ENCODE measurements at places on chromosomes 2 and 18.

- DNase-seq = no peak
Observed at GRCh38 chr2:83022631-83023210, 1436.4 kb downstream of the SUCLG1 start.

DNA sequence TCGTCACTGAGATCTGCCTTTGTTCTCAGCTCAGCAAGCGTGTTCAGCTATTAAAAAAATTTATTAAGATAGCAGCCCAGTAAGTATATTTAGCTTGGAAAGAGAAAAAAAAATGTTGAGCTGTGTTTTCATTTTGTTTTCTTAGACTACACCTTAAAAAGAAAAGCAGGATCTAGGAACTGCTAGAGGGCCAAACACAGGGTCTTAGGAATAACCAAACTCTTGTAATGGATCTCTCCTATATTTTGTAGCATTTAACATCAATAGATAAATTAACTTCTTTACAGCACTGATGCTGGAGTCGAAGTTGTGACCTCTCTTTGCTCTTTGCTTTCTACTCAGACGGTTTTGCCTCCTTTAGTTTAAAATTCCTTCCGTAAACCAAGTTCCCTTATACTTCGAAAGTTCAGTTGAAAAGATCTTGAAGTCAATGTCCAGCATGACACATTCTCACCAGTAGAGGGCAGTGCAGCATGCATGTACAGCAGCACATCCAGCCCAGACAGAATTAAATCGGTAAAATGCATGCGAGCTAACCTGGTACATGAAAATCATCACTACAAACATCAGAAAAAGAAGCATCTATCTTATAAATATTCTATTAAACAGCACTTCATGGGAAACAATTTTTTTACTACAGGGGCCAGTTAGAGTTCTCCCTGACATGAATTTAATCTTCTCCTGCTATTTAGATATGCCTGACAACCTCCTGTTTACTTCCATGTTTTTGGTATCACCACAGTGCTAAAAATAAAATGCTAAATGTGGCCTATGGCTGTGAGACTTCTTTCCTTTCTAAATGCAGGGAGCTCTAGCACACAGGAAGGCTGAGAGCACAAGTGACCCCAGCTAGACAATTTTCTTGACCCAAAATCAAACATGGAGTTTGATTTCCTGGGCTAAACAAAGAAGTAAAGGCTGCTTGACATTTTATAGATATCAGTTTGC is 48.2 kb upstream of the MAP3K20 start:
- DNase-seq = peak; percentile 82

GRCh38 chr2:25879133-25879730 is 945 bp upstream of the ASXL2 start:
- DNase-seq = no peak

DNA sequence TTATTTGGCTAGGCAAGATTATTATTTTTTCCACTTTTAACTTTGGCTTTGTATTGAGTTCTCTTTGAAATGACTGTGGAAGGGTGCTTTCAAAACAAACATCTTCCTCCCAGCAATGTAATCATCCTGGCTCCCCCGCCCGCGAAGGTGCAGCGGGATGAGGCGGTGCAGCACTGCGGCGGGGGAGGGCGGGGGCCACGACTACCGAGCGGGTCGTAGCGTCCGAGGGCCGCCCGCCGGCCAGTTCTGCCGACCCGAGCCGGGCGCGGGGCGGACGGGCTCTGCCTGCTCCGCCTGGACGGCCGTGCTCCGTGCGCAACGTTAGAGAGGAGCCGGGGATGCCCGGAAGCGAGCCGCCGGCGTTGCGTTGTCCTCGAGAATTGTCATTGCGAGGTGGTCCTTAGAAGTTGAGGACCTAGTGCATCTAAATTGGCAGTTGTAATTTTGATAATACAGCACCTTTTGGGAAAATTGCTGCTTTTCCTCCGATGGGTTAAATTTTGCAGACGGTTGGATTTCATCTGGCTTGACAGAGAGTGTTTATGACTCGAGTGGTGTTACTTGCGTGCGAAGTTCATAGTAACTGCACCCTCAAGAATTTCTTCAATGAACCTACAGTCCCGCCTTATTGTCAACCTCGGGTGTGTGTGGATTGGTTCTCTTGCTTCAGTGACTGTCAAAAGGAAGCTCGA is 1.1 kb downstream of the EPC2 start:
- DNase-seq = peak; percentile 41

DNA sequence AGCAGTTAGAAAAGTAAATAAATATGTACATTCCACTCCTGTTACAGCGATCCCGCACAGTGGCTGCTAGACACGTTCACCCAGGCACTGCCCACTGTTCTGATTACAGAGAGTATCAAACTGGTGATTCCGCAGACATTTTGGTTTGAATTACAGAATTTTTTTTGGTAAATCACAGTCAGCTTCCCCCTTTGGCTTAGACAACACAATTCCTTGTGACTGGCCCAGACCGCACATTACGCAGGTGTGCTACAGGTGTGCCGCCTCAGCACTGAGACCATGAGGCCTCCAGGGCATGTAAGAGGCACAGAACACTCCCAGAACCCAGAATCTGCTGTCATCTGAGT is 112.3 kb downstream of the PXDN start:
- DNase-seq = no peak

- DNase-seq = no peak
Observed at GRCh38 chr2:10497797-10498251, 49.7 kb upstream of the ODC1 start.

DNA sequence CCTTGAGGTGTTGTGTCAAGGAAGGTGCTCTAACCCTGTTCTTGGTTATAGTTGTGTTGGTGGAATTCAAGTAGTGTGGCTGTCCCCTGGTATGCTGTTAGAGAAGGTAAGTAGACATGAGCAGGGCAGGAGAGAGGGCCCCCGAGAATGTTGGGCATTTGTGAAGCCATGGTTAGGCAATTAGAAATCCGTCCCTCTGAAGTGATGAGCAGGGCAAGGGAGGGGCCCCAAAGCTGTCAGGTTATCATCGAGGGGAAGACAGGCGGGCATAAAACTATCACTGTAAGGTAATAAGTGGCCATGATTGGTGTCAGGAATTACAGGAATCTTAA is 5.2 kb downstream of the XRCC5 start:
- DNase-seq = no peak
